ENCODE measurements at places on chromosomes 2 and 18.
A peak's percentile ranks its signal among the peaks of the same experiment; 100 is the strongest.

DNA sequence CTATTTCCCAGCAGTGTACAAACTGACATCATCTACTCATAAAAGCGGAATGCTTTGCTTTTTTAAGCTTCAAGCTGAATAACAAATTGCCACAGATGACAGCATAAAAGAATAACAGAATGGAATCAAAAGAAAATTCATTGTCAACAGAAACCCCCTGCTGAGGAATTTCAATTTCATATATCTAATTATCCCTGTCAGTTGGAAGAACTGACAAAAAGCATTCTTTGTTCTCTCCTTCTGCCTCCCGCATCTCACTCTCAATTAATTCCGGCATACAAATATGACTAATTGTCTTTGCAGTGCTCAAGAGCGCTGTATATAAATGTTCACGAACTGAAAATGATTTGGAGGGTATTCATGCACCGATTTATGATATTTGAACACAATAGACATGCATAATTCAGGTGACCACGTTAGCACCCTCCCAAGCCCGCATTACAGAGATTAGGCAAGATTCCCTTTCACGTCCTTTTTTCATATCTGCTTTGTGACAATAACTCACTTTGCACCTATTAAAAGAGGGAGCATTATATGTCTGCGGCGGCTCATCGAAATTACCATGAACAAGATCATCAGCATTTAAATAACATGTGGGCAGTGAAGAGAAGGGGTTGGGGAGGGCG is 277.7 kb upstream of the SALL3 start:
- DNase-seq, result no peak

DNA sequence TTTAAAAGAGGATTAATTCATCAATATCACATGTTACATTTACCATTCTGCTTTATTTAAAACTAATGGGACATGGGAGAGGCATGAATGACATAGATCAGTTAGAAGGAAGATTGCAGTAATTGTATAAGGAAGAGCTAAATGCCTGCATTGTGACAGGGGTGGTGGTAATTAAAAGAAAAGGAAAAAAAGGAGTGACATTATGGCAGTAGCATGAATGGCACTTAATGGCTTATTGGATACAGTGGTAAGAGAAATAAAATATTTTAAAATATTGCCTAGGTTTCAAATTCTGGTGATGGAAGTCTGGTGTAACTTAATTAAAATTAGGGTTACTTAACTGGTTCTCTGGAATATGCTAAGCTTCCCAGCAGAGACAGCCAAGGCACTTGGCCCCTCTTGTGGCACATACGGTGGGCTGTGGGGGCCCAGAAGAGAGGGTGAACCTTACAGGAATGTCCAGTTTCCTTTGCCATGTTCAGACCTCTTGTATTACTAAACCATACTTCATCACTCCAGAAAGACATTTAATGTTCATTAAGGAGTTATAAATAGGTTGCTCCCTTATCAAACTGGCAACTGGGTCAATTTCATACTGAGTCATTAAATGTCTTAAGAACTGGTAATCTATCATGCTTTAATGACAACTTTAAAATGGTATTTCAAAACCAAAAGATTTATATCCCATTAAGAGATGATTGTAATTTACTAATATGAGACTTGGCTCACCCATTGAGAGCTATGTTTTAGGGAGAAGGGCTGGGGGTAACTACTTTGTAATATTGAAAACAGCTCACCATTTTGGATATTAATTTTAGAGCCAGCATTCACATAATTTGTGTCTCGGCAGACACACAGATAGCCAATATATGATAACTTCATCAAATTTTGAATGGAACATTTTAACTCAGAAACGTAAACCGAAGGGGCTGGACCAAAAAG is 798.9 kb upstream of the PIK3C3 start:
- DNase-seq, result peak; percentile 35

DNA sequence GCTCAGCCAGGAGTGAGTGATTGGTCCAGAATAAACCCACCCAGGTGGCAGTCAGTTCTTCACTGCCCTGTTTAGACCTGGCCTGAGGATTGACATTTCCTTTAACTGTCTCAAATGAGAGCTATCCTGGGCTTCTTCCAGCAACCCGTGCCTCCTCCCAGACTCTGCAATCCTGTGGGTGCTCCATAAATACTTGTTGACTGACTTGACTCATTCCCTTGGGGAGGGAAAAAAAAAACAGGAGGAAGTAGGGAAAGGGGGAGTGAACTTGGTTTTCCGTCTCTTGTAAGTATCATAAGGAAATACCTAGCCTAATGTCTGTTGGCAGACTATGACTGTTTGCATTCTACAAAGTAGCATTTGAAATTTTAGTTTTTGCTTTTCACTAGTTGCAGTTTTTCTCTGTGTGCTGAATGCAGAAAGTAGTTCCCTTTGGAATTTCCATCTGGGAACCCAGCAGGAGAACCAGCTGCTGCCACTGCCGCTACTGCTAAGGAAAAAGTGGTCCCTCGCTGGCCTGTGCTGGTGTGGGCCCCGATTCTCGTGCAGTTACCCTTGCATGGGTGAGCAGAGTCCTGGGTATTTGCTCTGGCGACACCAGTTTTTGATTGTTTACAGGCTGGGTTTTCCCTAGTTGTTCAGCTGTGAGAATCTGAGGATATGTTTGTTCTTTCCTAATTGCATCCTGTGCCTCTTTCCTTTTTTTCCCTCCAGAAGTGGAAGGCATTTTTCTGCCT is 78.8 kb downstream of the TGOLN2 start:
- DNase-seq, result peak; percentile 99

DNA sequence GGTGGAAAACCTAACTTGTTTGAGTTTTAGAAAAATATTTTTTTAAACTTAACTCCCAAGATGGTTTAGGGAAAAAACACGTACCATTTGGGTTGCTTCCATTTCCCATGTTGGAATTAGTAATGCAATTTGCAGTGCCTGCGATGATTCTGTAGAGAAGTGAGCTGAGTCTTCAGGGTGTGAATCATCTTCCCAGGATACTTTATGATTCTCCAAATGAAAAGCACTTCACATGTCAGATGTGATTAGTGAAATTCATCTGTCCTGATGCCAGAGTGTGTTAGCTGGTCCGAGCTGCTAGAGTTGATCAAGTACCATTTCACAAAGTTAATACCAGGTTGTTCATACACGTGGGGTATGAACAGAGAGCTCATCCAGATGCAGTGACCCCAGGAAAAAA is 59.1 kb downstream of the ACOXL start:
- no peak for DNase-seq

GRCh38 chr2:209663656-209664055 is 108.0 kb upstream of the UNC80 start:
- DNase-seq, result no peak

- DNase-seq, result no peak
Measured at GRCh38 chr2:168948621-168949212, 47.6 kb downstream of the G6PC2 start.

DNA sequence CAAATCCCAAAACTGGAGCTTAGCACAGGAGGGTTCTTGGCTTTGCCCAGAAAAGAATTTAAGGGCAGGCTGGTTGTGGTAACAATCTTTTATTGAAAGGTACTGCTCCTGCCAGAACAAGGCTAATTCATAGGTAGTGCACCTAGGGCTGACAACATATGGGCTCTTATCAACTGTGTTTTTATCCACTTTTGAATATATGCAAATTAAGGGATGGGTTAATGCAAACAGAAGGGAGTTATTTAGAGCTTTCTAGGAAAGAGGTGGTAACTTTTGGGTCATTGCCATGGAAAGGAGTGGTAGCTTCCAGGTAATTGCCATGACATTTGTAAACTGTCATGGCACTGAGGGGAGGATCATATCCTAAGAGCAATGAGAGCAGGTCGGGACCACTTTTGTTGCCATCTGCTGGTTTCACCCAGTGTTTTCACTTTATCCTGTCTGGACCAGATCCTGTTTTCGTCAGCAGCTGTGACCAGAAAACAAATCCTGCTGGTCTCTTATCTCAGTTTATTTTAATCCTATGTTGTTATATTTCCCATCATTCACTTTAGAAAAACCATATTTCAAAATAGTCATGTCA is 981 bp downstream of the C2orf66 start:
- DNase-seq, result no peak

- DNase-seq, result no peak
Measured at GRCh38 chr2:138722316-138722715, 57.9 kb downstream of the NXPH2 start.

DNA sequence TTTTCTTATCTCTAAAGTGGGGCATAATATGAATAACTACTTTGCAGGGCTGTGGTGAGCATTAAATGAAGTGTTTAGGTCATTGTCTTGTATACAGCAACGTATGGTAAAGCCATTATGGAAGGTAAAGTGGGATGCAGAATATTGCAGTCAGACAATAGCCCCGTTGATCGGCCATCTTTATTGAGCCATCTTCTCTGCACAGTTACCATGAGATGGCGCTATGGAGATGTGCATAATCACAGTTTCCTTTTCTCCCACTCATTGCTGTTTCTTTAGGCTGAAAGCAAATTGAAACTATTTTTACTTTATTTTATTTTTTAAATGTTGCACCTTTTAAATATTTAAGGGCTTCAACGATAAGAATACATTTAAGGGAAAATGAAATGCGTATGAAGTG is 108.9 kb downstream of the THSD7B start:
- no peak for DNase-seq

- no peak for DNase-seq
Measured at GRCh38 chr2:36002941-36003340, 352.6 kb upstream of the CRIM1 start.

- no peak for DNase-seq
Measured at GRCh38 chr2:23658466-23658942, 268.4 kb downstream of the ATAD2B start.

DNA sequence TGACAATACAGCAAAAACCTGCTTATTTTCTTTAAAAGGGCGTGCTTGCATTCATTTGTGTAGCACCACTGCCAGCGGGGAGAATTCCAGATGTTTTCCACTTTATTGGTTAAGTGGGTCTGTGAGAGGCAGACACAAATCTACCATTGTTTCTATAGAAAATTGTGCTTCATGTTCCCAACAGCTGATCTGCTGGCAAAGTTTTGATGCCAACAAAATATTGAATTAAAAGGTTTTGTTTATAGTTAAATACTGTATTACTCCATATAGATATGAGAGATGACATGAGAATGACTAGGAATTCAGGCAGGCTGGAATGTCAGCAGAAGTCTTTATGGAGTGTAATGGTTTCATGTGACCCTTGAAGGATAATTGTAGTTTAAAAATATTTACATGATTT is 182.7 kb downstream of the MC4R start:
- peak; percentile 1 for DNase-seq

DNA sequence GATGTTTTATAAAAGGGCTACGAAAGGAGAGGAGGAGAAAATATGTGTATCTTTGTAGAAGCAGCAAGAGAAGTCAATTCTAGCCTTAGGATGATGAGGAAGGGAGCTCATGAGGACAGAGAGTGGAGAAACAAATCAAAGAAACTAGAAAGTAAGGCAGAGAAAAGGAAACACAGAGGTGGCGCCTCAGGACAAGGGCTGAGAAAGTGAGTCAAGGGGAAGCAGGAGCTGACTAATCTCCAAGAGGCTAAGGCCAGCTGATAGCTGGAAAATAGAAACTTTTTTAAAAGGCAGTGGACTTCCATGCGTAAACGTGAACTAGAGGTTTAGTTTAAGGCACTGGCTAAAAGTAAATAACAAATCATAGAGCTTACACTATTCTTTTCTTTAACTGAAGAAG is 173.3 kb downstream of the ANKRD44 start:
- peak; percentile 33 for DNase-seq

DNA sequence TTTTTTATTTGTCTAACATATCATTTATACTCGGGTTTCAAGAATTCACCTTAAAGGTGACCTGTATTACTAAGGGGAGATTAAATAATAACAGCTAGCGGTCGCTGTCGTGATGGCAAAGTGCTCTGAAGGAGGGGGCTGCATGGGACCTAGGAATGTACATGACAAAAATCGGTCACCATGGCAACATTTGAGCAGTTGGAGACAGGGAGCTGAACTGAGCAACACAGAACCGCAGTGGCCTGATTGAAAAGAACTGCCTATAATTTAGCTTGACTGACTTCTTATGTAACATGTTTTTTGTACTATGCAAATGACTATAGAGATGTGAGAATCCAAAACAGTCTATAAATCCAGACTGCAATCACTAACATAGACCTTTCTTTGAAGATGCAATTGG is 34.3 kb upstream of the EPHA4 start:
- no peak for DNase-seq

- peak; percentile 50 for DNase-seq
Measured at GRCh38 chr18:55024564-55024963, 65.3 kb upstream of the CCDC68 start.

GRCh38 chr18:6294148-6294784 is 120.4 kb downstream of the L3MBTL4 start:
- no peak for DNase-seq

DNA sequence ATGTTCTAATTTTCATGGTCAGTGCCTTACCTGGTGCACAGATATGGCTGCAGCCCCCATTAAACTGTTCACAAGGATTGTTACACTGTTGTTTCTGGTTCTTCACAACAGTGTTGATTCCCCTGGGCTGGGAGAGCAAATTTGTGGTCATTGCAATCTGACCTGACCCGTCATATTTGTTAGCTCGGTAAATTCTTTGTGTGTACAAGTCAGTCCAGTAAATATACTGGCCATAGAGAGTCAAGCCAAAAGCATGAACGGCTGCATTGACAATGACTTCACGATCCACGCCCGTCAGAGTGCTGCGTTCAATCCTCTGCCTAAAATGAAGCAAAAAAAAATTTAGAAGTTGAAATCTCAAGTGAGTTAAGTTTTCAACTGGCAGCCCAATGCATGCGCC is 134.6 kb downstream of the DHRS9 start:
- no peak for DNase-seq

DNA sequence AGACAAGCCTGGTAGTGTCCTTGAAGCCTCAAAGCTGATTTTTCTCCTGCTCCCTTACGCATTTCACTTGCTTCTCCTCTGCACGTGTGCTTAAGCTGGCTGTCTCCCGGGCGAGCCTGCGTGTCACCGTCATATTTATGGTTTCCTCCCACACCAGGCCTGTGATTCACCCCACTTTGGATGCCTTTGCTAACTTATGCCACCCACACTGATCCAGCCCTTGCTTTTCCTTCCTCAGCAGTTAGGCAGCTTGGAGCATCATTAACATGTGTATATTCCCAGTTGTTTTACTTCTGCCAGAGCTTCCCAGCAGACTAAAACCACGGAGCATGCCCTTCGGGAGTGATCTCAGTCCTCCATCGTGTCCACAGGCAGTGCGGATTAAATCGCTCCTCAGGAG is 2.2 kb downstream of the ST3GAL5 start:
- peak; percentile 97 for DNase-seq

Measured in fibroblast of skin of right biceps (primary cell).